ENCODE measurements at places on chromosomes 2 and 18.

GRCh38 chr2:112906276-112906675 lies 4.7 kb upstream of the IL37 start:
- no peak for DNase-seq

DNA sequence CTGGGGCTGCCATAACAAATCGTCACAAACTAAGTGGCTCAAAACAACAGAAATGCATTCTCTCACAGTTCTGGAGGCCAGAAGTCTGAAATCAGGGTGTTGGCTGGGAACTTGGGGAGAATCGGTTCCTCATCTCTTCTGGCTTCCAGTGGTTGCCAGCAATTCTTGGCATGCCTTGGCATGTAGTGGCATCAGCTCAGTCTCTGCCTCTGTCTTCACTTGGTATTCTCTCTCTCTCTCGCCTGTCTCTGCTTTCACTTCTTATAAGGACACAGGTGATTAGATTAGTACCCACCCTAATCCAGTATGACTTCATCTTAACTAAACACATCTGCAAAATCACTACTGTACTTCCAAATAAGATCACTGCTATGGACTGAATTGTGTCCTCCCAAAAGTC lies 695.4 kb upstream of the ID2 start:
- no peak for DNase-seq

DNA sequence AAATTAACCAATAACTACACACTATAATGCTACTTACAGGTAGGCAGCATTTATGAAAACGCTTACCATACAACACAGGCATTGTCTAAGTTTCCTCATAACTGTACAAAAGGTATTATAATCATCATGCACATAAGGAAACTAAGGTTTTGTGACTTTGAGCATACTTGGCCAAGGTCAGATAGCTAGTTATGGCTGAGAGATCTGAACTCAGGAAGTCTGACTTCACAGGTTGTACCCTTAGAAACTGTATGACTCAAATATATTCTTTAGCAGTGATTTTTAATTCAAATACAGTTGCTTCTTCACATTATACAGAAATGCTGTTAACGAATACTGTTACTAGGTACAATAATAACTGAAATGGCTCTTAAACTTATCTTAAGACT lies 89.3 kb downstream of the TRIP12 start:
- DNase-seq, result no peak

- DNase-seq, result no peak
Observed at GRCh38 chr2:174365571-174365970, 30.0 kb upstream of the SCRN3 start.

GRCh38 chr18:52667463-52668065 lies 327.6 kb downstream of the DCC start:
- DNase-seq, result no peak

DNA sequence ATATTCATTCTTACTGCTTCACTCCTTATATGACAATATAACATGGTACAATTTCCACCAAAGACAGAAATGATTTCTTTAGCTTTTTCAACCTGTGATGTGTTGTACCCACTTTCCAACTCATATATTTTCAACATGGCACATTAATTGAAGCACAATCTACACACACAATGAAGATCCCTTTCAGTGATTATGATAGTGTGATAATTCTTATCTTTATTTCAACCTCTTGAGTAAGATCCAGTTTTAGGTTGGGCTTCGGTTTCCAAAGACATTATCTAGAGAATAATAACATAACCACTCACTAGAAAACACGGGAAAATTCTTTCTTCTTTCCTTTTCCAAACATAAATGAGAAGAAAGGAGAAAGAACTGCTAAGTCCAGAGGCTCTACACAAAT lies 3.4 kb upstream of the DSG3 start:
- no peak for DNase-seq
